ENCODE measurements at places on chromosomes 7 and 10.
A peak's percentile ranks its signal among the peaks of the same experiment; 100 is the strongest.

DNA sequence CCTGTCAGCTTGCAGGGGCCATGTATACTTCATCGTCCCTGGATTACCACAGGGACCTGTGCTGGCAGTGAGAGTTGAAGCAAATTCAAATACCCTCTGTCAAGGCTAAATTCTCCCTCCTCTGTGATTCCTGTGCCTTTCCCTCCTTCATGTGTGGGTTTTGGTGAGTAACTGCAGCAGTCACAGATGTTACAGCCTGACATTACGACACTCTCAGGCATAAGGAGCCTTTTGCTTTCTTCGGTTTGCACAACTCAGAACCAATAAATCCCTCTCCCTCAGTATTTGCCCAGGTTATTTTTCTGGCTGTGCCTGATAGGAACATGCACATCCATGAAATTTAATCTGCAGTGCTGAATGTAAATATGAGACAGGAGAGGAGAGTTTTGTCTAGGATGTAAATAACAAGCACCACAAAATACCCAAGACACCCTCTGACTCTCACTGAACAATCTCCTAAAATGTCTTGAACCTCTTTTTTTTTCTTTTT, 997.2 kb upstream of the GHITM start:
- no peak for DNase-seq

- no peak for DNase-seq
These were observed 35.1 kb downstream of the NOC3L start for GRCh38 chr10:94327649-94328048.

DNA sequence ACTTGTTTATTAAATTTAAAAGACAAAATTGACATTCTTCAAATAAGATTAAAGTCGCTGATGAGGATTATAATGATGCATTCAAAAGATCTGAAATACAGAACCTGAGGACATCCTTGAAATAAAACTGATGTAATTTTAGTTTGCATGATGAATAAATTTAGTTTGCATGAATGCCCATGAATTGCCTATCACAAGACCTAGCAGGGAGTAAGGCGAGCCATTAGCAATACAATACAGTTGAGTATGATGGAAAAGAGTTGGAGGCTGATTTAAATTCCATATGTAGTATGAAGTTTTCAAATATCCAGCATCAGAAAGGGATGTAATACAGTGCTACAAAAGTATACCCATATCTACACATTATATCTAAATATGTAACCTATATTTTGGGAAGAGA, 321.3 kb downstream of the CACNA2D1 start:
- no peak for DNase-seq

GRCh38 chr10:14476006-14476405, 145.3 kb upstream of the FRMD4A start:
- DNase-seq, result no peak

GRCh38 chr10:37488792-37489657, 363.6 kb downstream of the ANKRD30A start:
- DNase-seq, result peak; percentile 74
